CD4-positive, alpha-beta T cell treated with Interferon alpha-2 for 1 hour (primary cell): ENCODE measurements at places on chromosomes 6 and 20.
A peak's percentile ranks its signal among the peaks of the same experiment; 100 is the strongest.

GRCh38 chr6:37528541-37528940 lies 28.8 kb upstream of the CCDC167 start:
- DNase-seq, result no peak

- DNase-seq, result peak; percentile 14
These were observed 335.3 kb downstream of the CD83 start for GRCh38 chr6:14452567-14453527.

- no peak for DNase-seq
These were observed 66.9 kb upstream of the BHLHE23 start for GRCh38 chr20:63073738-63074065.

DNA sequence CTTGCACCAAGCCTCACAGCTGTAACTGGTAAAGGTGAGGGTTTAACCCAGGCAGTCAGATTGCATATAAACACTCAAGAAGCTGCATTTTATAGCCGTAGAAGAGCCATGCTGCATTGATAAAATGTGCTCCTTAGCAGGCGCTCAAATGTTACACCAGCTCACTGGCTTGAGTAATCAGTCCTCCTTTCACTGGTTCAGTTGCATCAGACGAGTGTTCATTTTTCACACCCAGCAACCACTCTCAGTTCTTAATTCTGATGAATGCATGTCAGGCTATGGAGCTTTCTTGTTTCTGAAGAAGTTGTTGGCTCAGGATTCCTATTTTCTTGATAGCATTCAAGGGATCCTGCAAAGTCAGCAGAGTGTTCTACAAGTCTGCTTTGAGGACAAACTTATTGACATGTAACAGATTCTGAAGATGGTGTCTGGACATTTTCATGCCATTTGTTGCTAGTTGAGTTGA lies 198.3 kb downstream of the PLCB1 start:
- DNase-seq, result no peak

GRCh38 chr6:423799-424345 lies 32.3 kb downstream of the IRF4 start:
- DNase-seq, result no peak

GRCh38 chr6:80214436-80215022 lies 108.1 kb downstream of the BCKDHB start:
- no peak for DNase-seq

DNA sequence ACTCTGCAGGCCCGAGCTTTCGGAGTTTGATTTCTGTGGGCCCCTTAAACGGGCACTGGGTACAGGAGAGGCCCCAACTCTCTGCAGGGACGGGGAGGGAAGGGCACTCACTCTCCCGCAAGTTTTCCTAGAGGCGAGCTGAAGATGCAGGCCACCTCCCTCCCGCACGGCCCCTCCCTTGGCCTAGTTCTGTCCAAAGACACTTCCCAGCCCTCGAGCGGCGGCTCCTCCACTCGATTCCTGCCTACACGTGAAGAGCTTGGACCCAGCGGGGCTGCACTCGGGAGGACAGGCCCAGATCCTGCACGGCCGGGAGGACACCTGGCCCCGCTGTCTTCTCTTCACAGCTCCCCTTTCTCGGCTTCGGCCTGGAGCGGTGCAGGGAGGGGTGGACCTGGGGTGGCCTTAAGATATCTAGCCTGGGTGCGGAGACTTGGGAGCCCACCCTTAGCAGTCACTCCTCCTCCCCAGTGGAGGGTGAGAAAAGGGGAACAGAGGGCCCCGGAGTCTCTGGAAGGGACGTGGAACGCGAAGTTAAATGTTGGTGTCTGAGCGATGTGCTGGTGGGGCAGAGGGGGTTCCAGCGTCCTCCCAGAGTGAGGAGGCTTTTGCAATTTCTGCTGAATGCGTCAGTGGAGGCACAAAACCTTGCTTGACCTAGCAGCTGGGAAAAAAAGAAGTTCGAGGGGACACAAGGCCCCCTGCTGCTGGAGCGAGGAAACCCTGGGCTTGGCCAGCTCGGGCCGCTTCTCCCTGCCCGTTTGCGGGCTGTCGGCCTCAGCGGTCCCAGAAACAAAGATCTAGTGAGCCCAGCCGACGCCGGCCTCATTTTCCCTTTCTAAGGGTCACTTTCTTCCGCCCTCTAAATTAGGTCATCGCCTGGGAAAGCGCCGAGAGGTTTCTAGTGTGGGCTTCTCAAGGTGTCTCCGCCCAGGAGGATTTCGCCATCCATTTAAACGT lies 4.9 kb downstream of the OLIG3 start:
- DNase-seq, result no peak

DNA sequence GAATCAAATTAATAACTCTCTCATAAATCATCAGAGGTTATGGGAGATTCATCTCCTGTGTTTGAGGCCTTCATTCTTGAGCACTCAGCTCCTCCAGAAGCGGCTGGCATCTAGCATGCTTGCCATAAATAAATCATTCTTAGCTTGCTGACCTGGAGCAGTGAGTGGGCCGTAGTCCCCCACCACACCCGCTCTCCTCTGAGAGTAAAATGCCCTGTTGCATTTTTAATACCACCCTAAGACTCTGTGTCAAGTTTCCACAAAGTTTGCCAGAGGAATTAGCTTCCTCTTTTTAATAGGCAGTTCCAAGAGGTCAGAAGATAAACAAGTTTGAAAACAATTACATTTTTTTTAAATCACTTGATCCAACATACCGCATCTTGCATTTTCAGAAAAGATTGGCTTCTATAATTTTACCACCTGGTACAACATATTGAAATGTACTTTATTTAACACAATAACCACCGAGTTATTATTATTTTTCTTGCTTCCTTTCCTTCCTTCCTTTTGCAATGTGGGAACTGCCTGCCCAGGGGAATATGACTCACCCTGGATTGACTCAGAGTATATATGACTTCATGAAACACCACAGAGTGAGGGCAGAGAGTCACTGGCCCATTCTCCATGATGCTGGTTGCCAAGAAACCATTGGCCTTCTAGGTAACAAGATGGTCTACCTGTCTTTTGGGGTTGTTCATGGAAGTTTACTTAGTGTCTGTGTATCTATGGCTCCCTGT lies 29.4 kb upstream of the CLIC5 start:
- DNase-seq, result no peak

DNA sequence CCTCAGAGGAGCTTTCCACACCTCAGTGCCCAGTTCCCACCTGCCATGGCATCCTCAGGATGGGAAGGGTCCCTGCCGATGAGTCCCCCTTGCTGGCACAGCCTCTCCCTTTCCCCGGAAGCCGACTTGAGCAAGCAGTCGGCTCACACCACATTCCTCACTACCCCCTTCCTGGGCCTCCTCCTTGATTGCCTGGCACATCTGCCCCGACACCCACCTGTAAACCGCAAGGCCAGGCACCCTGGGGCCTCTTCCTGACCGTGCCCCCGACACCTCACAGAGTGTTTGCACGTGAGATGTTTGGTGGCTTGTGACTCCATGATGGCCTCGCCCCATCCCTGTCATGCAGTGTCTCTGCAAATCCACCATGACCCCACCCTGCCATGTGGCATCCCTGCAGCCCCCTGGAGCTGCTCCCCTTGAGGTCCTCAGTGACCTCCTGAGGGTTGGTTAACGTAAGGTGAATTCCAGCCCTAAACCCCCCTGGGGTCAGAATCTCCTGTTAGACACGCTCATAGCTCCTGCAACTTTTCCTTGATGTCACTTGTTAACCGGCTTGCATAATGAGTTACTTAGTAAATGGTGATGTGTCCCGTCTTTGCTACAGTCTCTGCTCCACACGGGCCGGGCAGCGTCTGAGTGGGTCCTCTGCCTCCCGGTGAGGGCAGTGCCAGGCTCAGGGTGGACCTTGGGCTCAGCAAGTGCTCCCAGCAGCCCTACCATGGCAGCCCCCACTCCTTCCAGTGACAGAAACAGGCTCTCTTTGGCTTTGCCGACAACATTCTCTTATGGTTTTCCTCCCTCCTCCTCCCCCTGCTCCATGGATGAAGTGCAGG lies 115.9 kb upstream of the FRMD1 start:
- no peak for DNase-seq

- DNase-seq, result no peak
These were observed 14.5 kb downstream of the RMND1 start for GRCh38 chr6:151437401-151437800.

DNA sequence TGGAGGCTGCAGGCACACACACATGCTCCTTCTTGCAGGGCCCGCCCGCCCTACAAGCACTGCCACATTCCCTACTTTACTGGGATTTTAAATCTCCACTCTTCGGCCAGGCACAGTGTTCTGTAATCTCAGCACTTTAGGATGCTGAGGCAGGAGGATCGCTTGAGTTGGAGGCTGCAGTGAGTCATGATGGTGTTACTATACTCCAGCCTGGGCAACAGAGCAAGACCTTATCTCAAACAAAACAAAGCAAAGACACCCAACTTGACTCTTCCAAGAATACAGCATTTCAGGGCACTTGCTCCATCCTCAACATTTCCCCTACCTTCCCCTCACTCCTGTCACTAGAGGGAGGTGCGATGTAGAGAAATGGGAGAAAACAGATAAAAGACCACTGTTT lies 194.0 kb downstream of the MYLK4 start:
- no peak for DNase-seq

DNA sequence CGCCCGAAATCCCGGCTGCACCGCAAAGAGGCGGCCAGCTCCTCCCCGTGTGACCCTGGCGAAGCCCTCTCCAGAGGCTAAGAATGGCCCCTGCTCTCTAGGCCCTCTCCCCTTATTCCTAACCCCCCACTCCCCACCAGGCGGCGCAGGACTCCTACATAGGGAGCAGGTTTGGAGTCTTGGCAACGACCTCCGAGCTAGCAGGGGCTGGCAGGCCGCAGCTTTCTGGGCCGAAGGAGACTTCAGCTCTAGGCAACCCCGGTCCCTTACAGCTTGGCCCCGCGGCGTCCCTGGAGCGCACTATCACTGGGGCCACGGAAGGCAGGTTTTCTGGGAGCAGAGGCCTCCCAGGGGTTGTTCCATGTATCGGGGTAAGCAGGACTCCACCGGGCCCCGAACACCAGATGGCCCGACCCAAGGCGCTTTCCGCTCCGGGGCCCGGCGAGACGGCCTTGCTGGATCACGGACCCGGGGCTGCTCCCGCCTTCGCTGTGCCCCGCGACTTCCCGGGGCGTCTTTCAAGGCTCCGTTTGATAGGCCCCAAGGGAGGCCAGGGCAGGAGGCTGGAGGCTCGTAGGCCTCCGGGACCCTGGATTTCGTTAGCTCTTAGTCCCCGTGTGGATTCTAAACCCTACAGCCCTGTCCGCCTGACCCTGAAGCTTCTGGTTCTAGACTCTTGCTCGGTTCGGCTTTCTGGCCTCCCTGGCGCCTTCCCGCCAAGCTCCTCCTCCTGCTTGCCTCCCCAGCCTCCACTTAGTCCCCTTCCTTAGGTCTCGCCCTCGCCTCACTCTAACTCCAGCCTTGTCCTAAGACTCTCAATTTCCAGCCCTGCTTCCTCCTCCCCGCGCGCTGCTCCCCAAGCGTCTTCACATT lies 1.9 kb downstream of the SLC32A1 start:
- peak; percentile 46 for DNase-seq

DNA sequence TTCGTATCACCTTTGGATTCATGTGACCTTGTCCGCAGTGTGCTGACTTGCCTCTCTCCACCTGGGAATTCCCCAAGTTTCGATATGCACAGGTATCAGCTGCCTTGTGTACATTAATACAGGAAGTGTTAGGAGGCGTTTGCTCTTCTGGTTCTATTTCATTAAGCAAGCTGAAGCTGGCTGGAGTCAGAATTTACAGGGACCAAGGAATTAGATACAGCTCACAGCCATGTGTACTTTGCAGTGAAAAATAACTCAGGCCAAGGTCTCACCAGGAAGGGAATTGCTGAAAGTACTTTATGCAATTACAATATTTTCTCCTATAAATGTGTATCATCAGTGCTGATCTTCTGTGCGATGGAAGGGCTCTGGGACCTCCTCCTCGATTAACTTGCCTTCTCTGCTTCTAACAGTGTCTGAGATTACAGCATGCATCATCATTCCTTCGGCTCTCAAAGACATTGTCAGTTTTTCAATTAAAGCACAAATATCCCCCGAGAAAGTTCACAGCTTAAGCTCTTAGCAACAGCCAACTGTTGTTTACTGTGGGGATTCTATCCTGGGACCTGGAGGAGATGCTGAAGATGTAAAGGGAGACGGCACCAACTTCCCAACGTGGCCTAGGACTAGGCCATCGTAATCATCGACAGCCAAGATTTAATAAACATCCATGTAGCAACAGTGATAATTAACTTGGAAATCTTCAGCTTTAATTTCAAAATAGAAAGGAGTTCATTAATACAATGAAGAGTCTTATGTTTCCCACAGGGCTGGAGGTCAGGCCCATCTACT lies 13.8 kb upstream of the TIAM2 start:
- DNase-seq, result no peak

DNA sequence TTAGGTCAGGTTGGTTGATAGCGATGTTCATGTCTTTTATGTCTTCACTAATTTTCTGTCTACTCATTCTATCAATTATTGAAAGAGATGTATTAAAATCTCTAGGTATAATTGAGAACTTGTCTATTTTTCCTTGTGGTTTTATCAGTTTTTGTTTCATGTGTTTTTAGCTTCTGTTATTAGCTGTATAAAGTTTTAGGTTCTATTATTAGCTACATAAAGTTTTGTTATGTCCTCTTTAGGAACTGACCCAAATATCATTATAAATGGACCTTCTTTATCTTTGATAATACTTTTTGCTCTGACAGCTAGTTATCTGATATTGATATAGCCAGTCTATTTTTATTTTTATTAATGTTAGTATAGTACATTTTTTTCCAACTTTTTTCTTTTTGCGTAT lies 92.4 kb upstream of the TMEM170B start:
- DNase-seq, result no peak

- no peak for DNase-seq
These were observed 5.0 kb upstream of the TRAF3IP2 start for GRCh38 chr6:111610548-111611172.

GRCh38 chr6:68071740-68072139 lies 563.3 kb upstream of the ADGRB3 start:
- DNase-seq, result no peak

DNA sequence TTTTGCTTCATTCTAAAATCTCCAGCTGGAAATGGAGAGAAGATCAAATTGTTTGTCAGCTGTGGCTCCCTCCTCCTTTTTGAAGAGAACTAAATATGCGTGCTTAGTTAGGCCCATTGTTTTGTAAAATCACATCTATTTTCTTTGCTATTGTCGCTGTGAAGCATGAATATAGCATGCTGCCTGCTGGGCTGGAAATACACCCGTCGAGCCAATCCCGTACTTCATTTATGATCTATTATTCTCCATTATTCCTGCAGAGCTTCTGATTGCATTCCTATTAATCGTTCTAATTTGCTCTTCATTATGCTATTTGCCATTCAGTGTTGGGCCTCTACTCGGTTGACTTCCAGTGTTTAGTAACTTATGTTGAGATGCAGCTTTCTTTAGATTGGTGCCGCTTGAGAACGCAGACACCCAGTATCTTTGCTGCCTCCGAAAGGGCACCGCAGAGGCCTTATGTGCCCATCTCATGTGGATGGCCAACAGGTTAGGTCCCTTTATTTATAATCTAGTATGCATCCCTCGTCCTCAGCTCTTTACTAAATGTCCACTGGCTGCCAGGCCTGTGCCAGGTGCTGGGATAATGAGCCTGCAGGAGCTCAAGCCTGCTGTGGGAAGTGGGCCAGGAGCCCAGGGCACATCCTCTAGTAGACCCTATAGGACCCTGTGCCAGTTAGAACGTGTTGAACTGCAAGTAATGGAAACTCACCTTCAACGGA lies 45.6 kb downstream of the FAM50B start:
- no peak for DNase-seq

GRCh38 chr20:61810066-61810737 lies 255.5 kb downstream of the TAF4 start:
- no peak for DNase-seq

- DNase-seq, result peak; percentile 19
These were observed 80.2 kb downstream of the GMPR start for GRCh38 chr6:16318538-16318937.

GRCh38 chr20:63749597-63750508 lies 10.3 kb downstream of the SLC2A4RG start:
- no peak for DNase-seq

GRCh38 chr6:105357165-105357564 lies 45.7 kb downstream of the PREP start:
- DNase-seq, result no peak
